ENCODE measurements at places on chromosomes 11 and 22.

- DNase-seq: no peak
Observed at GRCh38 chr11:93099806-93100205, 98.0 kb downstream of the SLC36A4 start.

DNA sequence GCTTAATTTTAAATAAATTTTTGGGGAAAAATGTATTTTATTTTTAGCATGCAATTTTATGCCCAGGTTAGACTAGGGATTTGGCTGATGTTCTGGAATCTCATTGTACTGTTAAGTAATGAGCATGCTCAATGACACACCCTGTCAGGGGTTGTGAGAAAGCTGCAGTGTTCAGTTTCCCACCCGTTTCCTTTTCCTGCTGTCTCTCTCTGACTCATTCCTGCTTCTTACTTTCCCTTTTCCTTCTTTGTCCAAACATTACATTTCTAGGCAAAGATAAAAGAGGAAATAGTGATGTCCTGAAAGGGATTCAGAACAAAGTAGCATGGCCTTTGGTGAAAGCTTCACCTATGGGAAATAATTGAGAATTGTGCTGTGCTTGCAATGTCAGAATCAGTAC lies 22.7 kb downstream of the OOSP3 start:
- DNase-seq: no peak

DNA sequence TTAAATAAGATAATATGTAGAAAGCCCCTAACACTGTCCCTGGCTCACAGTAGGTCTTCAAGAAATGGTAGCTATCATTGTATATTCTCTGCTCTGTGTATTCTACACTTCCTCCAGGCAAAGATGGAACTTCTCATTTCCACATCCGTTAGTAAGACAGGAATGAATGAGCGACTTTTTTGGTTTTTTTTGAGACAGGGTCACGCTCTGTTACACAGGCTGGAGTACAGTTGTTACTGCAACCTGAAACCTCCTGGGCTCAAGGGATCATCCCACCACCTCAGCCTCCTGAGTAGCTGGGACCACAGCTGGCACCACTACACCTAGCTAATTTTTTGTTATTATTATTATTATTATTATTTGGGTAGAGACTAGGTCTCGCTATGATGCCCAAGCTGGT lies 2.3 kb upstream of the CLPB start:
- no peak for DNase-seq

DNA sequence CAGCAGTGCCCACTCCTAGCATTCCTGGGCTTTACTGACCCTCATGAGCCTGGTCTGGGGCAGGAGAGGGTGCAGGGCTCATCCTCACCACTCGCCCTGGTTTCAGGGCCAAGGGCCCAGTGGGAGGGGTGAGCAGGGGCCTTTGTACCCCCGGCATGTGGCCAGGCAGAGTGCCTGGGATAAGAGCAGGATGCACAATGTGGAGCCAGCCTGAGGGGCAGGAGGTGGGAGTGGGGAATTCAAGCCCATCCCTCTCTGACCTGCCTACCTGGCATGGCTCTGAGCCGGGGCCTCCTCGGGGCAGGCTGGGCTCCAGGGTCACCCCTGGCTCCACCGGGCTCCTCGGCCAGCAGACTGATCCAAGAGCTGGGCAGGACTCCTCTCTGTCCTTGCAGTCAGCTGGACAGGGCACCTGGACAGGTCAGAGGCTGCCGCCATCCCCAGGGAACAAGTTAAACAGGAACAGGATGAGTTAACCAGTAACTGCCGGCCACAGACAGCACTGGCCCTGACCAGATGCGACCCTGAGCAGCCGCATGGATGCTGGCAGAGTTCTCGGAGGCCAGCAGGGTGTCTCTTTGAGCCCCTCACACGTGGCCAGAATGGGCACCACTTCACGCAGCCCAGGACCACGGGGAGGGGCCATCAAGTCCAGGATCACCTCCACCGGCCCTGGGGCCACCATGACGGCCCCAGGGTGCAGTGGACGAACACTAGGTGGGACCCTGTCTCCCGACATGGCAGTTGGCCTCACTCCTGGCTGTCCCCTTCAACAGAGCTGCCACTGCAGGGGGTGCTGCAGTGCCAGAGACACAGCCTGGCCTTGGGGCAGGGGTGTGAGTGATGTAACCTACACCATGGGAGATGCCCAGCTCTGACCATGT lies 5.0 kb downstream of the SIGIRR start:
- no peak for DNase-seq

All from CD4-positive, CD25-positive, alpha-beta regulatory T cell (primary cell).